ENCODE measurements at places on chromosomes 16 and 17.

GRCh38 chr17:4426499-4427208, 7.1 kb upstream of the SPNS3 start:
- no peak overlapping the region for H3K4me3 ChIP-seq
- H3K27ac ChIP-seq = no peak overlapping the region
- peaks cover 3% of the 10 kb centered on the region for H3K4me1 ChIP-seq
- H3K36me3 ChIP-seq = no peaks in the 10 kb centered on the region

GRCh38 chr16:78990309-78990701, 610.2 kb downstream of the MAF start:
- H3K4me3 ChIP-seq = no peak overlapping the region
- no peak for DNase-seq
- peaks cover 18% of the 10 kb centered on the region for H3K4me1 ChIP-seq
- no peaks in the 10 kb centered on the region for H3K36me3 ChIP-seq

DNA sequence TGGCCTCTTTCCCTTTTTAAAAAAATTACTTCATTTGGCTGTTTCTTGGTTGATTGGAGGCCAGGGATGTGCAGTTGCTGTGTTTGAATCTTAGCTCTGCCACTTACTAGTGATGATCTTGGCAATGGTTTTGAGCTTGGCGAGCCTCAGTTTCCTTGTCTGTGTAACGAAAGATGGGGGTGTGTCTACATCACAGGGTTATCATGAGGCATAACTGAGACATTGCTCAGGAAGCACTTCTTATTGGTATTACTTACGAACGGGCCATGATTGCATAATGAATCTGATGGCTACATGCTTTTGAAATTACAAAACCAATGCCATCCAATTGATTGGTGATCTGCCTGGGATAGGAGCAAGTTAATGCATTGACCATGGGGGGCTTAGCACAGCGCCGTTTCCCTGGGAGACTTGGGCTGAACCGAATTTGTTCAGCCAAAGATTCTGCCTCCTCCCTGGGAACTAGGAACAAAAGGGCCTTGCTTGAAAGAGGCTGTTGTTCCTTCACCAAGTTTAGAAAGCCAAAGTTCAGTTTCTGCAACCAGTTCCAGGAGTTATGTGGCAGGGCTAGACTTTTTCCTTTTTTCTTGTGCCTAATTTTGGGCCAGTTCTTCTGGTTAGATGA, 21.9 kb downstream of the CMIP start:
- no peak overlapping the region for H3K27ac ChIP-seq
- peaks cover 7% of the 10 kb centered on the region for H3K27me3 ChIP-seq
- no peaks in the 10 kb centered on the region for H3K36me3 ChIP-seq
- no peak for DNase-seq
- no peak overlapping the region for H3K4me3 ChIP-seq

DNA sequence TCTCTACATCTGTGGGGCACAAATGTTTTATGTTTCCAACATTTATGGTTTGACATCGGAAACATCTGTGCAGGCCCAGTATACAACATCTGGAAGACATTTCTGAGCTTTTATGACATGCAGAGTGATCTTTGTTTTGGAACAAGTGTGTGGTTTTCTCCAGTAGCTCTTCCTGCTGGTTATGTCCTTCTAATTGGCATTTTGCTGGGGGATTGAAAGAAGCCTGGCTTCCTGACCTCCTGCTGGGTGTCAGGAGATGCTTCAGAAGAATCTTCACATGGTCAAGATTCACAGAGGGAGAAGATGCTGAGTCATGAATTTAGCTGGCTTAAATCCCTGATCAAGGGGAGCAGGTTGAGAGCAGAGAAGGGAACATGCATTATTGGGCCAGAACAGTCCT, 279.5 kb upstream of the MYOCD start:
- no peaks in the 10 kb centered on the region for H3K27me3 ChIP-seq
- DNase-seq = no peak
- no peak overlapping the region for H3K27ac ChIP-seq

GRCh38 chr17:17568772-17569195, 22.7 kb downstream of the PEMT start:
- H3K36me3 ChIP-seq = no peaks in the 10 kb centered on the region
- H3K27ac ChIP-seq = no peak overlapping the region
- peaks cover 27% of the 10 kb centered on the region for H3K4me1 ChIP-seq

- peaks cover 27% of the 10 kb centered on the region for H3K4me1 ChIP-seq
- H3K27me3 ChIP-seq = peaks cover 20% of the 10 kb centered on the region
- H3K27ac ChIP-seq = peak overlapping the region; percentile 91
Measured at GRCh38 chr17:49496183-49496866, 1.2 kb downstream of the NGFR start.
